NCI-H2107 (cell line): ENCODE measurements at places on chromosomes 4 and X.

- no peak for DNase-seq
These were observed 78.6 kb upstream of the FAM9A start for GRCh38 chrX:8879750-8880149.

DNA sequence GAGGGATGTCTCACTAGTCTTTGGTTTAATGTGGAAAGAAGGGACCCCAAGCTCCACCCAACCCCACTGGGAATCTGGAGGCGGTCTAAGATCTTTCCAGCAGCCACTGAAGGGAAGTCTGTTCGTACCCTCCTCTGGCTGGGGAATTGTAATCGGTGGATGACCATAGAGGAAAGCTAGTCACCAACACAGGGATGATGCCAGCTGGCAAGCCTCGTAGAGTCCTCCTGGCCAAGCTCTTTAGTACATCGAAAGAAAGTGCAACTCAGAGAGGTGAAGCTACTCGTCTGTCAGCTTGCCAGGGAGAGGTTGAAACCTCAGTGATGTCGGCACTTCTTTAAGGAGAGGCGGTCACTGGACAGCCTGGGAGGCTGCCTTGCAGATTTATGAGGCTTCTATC is 58.7 kb downstream of the MAMLD1 start:
- no peak for DNase-seq

DNA sequence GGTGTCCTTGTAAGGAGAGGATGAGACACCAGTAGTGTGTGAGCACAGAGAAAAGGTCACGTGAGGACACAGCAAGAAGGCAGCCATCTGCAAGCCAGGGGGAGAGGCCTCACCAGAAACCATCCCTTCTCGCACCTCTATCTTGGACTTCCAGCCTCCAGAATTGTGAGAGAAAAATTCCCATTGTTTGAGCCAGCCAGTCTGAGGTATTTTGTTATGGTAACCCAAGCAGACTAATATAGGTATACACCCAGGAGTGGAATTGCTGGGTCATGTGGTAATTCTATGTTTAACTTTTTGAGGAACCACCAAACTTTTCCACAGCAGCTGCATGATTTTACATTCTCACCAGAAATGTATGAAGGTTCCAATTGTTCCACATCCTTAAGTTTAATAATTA is 25.6 kb downstream of the ZDHHC9 start:
- DNase-seq: no peak

DNA sequence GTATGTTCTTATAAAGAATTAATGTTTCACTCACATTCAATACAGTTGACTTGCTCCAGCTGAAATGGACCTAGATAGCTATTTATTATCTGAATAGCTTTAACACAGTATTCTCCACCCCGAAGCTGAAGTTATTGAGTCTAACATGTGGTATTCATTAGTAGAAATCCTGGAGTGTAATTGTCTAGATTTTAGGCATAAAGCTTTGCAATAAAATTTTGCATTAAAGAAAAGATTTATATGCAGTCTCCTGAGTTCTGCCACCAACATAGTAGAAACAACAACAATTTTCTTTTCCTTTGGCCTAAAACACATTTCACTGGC is 90.2 kb upstream of the DCLK2 start:
- DNase-seq: no peak

- no peak for DNase-seq
These were observed 47.6 kb downstream of the ZFP42 start for GRCh38 chr4:188043154-188043553.

DNA sequence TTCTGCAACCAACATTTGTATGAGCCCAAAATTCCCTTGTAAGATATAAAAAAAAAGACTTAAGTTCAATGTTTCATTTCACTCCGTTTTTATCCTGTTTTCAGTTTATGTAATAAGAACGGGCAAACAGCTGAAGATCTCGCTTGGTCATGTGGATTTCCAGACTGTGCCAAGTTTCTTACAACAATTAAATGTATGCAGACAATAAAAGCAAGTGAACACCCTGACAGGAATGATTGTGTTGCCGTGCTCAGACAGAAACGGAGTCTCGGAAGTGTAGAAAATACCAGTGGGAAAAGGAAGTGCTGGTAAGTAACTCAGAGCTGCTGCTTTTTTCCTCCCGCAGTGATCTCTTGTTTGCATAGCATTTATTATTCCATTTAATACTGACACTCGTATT is 2.8 kb downstream of the ANKRD37 start:
- DNase-seq: no peak
